Mesenteric fat pad (tissue), 1 donor: ENCODE measurements at places on chromosomes 2 and 18. TPM values are rescaled to one million over a fixed set of nuclear protein-coding genes. Genes with fewer than 3 reads are reported as not detected.

Gene SULT1C4
- 2.1 TPM for total RNA-seq

Gene TNFAIP6
- 25.4 TPM for total RNA-seq

Gene HRH4
- 0.39 TPM for total RNA-seq

Gene FAM237A
- total RNA-seq = not detected

- peak; percentile 30 for DNase-seq
Observed at GRCh38 chr2:236176417-236176816, 8.2 kb upstream of the GBX2 start.

DNA sequence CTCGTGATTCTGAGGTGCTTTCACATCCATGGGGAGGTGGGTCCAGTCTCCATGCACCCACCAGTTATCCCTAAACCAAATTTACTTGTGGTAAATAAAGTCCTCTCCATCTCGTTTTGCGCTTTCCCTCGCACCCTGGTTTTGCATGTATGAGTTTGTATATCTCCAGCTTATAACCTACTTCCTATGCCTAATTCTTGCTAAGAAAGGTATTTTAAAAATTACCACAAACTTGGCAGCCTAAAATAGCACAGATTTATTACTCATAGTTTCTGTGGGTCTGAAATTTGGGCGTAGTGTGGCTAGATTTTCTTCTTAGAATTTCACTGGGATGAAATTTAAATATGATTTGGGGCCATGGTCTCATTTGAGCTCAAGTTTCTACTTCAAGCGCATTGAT lies 511.5 kb downstream of the NYAP2 start:
- DNase-seq = no peak

DNA sequence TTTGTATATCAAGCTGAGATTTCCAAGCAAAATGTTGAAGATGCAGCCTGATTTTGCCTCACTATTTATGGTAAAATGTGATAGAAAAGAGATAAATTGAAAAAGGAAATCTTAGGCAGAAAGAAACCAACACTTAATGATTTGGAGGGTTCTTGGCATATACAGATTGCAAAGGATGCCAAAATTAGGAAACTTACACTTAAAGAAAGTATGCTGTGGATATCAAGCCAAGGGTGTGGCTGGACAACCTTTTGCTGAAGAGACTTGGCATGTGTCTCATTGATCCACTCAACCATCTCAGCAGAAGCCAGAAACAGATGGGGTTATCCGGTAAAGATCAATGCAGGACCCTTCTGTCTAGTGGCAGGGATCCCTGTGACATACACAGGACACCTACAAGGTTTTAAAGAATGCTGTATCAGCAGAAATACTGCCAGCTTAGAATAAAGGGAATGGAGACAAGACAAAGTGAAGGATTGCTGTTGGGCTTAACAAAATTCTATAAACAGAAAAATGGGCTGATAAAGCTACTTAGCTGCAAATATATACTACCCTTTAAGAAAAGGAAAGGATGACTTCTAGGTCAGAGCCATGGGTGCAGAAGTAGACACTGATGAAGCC lies 107.3 kb upstream of the CYP26B1 start:
- DNase-seq = no peak

- no peak for DNase-seq
Observed at GRCh38 chr2:99615247-99615771, 125.5 kb upstream of the REV1 start.

DNA sequence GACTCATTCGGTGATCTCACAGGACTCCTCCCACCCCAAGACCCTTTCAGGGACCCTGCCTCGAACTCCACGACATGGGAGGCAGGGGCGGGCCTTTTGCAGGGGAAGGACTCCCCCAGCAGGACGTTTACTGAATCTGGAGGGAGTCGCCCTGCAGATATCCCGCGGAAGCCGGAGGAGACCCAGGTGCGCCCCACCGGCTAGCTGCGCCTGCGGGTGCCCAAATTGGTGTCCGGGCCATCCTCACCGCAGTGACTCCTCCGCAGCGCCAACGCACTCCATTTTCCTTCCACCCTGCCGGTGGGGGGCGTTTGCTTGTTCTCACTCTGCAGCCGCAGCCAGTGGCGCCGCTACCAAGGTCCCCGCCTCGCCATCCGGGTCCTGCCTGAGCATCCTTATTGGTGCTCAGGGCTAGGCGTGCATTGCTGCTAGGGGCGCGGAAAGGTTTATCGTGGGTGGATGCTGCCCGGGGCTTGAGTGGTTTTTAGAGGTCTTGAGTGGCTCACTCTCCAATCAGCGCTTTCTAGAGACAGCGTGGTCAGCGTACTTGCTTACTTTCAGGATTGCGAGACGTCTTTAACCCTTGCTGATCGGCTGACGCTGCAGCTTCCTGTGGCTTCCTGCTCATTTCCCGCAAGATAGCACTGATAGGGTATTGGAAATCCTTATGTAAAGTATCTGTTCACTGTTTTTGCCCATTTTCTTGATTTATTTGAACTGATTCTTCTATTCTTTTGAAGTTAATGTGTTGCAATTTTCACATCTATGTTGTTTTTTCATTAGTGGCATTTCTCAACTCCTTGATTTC lies 81.4 kb downstream of the BIN1 start:
- no peak for DNase-seq

DNA sequence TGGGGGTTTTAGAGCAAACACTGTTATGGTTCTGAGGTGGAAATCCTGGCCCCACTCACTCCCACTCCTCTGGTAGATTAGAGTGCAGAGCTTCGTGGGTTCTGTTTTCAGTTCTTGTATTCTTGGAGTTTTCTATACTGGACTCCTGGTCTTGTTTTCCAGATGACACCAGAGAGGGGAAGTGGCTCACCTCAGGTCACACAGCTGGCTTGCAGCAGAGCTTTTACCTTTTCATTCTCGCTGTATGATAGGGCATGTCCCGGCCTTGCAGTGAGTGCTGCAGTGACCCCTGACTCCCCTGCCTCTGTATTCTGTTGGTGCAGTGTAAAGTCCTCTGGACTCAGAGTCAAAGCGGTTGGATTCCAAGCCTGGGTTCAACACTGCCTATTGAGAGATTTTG lies 148.9 kb upstream of the MEX3C start:
- DNase-seq = no peak

DNA sequence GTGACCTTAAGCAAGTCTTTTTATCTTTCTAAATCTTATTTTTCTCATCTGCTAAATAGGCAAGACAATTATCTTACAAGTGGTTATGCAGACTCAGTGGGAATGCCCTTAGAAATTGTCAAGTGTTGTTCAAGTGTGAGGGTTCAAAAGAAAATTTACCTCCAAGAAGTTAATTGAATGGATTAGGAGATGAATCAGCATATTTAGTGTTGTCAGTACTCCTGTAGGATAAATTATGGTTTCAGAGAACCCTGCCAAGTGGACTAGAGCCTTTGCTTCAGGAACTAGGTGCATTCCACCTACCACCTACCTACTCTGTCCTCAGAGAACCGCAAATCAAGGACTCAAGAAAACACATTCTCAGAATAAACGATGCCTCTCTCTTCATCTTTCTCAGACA lies 69.8 kb upstream of the KCTD1 start:
- no peak for DNase-seq

DNA sequence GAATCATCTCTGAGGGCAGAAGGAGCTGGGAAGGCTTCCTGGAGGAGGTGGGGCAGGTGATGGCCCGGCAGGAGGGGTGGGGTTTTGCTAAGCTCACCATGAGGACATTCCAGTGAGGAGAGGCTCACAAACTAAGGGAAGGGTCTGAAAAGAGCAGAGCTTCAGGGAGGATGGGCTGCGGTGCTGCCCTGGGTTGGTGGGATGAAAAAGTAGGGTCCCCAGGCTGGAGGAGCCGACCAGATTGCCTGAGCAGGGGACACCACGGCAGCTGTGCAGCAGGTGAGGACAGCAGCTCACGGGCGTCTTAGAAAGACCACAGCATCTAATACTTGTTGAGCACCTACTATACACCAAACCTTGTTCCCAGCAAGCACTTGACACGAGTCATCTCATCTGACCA lies 82.2 kb downstream of the DYSF start:
- peak; percentile 81 for DNase-seq

DNA sequence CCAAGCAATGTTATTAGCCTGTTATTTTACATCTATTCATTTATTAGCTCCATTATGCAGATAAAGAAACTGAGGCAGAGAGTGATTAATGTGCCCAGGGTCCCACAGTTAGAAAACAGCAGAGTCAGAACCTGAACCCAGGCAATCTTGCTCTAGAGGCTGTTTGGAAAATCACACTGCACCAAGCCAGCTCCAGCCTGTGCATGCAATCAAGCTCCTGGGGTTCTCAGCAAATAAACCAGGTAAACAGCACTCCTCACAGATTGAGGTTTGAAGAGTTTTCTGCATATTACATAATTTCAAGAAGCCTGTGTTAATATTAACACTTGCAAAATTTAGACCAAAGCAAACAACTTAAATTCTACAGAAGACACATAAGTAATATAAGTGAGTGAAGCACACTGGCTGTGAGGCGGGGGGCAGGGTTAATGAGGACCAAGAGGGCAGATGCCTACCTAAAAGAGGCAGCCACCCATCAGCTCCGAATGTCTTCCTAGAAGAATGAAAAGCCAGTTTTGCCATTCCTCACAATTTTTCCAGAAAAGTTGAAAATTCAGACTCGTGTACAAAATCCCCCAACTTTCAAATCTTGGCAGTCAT lies 35.4 kb downstream of the CACNB4 start:
- DNase-seq = no peak

DNA sequence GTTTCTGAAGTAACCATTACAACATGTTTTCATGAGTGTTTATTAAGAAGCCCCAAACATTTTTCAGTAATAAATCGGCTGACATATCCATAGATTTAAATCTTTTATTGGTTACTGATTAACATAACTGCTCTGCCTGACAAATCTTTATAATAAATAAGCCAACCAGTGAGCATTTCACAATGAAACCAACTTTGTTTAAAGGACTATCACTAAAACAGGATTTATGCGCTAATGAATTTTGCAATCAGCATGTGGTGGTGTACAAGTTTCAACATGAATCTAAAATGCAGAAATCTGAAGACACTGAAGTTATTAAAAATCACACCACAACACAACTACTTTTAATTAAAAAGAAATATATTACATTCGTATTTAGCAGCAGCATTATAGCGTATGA lies 166.7 kb downstream of the MEIS1 start:
- DNase-seq = no peak

DNA sequence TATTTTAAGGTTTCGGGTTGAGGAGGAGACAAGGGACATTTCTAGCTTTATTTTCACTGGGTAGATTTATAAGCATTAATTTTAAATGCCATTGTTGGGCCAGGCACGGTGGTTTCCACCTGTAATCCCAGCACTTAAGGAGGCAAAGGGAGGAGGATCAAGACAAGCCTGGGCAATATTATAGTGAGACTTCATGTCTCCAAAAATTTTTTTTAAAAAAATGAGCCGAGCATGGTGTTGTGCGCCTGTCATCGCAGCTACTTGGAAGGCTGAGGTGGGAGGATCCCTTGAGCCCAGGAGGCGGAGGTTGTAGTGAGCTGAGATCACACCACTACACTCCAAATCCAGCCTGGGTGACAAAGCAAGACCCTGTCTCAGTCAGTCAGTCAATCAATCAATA lies 45.0 kb downstream of the MBD5 start:
- no peak for DNase-seq

- no peak for DNase-seq
Observed at GRCh38 chr2:165852394-165852793, 58.3 kb upstream of the GALNT3 start.

DNA sequence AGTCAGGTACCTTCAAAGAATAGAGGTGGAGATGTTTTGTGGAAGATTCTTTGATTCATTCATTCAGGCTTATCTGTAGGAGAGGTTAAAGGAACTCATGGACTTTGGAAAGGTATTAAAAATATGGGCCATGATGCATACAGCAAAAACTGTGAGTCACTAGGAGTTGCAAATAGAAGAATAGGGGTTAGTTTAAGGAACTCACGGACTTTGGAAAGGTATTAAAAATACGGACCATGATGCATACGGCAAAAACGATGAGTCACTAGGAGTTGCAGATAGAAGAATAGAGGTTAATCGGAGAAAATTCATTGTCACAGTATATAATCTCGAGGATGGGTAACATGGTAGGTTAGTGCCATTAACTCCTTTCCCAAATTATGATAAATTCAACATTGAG lies 41.2 kb downstream of the SLC9A2 start:
- no peak for DNase-seq

- DNase-seq = peak; percentile 92
Observed at GRCh38 chr2:241844066-241844728, 14.5 kb downstream of the PDCD1 start.
